ENCODE measurements at places on chromosomes 13 and 19.
A peak's percentile ranks its signal among the peaks of the same experiment; 100 is the strongest.

GRCh38 chr19:41226874-41227390 is 7.9 kb downstream of the AXL start:
- DNase-seq: no peak

DNA sequence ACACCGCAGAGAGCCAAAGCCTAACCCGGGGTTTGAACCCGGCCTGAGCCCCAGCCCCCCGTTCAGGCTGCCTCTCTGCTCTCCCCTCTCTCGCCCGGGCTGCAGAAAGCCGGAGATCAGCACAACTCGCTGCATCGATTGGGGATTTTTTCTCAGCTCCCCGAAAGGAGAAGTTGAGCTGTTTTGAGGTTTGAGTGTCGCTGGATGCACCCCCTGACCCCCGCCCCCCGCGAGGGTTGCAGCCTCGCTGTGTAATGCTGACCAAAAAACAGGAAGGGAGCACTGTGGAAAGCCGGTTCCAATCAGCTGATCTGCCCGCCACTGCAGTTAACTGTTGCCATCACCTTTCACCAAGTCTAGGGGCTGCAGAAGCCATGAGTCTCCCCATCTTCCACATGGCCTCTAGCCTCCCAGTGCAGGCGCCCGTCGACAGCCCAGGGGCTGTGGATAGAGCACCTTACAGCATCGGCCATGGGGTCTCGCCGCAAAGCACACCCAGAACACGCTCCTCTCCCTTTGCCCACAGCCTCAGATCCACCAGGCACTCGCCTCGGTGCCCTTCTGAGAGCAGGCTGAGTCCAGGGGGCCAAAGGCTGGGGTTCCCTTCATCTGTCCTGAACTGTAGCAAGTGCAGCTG is 34.5 kb downstream of the MYO9B start:
- DNase-seq: no peak

DNA sequence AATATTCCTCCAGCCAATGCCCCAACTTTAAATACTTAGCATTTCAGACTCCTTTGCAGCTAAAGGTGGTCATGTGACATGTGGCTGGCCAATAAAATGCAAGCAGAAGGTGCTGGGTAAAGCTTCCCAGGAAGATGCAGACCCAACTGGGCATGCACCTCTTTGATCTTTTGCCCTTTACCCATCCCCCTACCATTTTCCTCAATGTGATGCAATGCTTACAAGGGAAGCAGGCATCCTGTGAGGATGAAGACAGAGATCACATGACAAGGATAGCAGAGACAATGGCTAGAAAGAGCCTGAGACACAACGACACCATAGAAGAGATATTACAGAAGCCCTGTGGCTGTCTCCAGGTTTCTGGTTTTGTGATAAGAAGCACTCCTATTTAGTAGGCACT is 2.1 kb upstream of the WASF3 start:
- DNase-seq: no peak

- DNase-seq: peak; percentile 10
These were observed 273.4 kb downstream of the DCLK1 start for GRCh38 chr13:35857769-35858168.

DNA sequence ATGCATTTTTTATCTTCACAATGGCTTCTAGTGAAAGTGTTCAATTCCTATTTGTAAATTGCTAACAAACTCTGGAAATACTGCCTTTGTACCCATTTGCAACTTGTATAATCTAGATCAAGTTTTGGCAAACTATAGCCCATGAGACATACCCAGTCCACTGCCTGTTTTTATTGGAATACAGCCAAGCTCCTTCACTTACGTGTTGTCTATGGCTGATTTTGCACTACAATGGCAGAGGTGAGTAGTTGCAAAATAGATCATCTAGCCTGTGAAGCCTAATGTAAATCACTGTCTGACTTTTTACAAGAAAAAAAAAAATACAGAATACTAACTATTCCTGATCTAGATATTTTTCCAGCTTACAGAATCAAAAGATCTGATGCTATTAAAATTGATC is 37.1 kb downstream of the DZIP1 start:
- no peak for DNase-seq

DNA sequence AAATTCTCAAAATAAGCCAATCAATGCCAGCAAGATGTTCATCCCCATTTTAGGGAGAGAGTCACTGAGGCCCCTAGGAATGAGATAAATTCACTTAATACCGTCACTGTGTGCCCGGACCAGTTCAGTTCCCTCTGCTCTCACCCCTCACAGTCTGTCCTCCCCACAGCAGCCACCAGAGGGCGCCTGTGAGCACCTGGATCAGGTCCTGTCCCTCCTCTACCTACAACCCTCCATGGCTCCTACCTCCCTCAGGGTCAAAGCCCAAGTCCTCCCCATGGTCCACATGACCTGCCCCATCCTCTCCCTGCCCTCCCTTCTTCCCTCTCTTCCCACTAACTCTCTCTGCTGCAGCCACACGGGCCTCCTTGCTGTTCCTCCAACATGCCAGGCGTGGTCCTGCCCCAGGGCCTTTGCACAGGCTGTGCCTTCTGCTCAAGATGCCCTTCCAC is 42.0 kb upstream of the NFIC start:
- peak; percentile 75 for DNase-seq

DNA sequence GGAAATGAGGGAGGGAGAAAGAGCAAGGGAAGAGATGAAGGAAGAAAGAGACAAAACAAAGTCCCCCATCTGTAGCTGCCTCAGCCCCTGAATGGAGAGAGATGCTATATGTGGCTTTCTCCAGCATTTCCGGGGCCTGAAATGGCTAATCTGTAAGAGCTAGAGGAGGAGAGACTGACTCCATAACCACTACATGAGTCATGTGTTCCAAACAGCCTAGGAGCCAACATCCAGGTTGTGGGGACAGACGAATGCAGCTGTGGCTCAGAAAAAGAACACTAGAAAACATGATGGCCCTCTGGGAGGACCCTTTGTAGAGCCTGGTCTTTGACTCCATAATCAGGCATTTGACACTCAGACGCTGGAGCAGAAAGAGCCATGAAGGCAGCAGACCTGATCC is 292.0 kb upstream of the ZNF507 start:
- DNase-seq: no peak

- no peak for DNase-seq
These were observed at the start of gene PLEKHA4 for GRCh38 chr19:48868114-48868886. Gene PLEKHA4, minus strand, starts transcription at chr19:48868617. Its CDS starts 997 bp downstream, at chr19:48867620.

DNA sequence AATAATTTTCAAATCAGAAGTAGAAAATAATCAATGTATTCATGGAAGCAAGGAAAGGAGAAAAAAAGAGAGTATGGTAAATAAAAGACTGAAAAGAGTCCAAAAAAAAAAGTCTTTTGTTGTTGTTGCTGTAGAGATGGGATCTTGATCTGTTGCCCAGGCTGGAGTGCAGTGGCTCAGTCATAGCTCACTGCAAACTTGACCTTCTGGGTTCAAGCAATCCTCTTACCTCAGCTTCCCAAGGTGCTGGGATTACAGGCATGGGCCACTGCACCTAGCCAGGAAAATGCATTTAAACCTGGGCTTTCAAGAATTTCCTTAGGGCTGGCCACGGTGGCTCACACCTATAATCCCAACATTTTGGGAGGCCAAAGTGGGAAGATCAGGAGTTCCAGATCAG is 7.0 kb upstream of the MAP3K10 start:
- DNase-seq: no peak

DNA sequence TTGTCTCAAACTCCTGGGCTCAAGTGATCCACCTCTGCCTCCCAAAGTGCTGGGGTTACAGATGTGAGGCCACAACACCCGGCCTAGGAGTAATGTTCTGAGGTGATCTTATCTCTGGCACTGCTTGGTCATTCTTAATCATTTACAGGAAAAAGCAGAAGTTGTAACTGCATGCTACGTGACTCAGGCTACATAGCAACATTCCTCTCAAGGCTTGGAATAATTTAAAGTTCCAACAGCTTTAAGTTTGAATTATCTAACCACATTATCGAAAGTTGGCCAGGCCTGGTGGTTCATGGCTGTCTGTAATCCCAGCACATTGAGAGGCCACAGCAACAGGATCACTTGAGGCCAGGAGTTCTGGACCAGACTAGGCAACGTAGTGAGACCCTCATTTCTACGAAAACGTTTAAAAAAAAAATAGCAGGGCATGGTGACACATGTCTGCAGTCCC is 3.9 kb upstream of the B9D2 start:
- DNase-seq: peak; percentile 81

DNA sequence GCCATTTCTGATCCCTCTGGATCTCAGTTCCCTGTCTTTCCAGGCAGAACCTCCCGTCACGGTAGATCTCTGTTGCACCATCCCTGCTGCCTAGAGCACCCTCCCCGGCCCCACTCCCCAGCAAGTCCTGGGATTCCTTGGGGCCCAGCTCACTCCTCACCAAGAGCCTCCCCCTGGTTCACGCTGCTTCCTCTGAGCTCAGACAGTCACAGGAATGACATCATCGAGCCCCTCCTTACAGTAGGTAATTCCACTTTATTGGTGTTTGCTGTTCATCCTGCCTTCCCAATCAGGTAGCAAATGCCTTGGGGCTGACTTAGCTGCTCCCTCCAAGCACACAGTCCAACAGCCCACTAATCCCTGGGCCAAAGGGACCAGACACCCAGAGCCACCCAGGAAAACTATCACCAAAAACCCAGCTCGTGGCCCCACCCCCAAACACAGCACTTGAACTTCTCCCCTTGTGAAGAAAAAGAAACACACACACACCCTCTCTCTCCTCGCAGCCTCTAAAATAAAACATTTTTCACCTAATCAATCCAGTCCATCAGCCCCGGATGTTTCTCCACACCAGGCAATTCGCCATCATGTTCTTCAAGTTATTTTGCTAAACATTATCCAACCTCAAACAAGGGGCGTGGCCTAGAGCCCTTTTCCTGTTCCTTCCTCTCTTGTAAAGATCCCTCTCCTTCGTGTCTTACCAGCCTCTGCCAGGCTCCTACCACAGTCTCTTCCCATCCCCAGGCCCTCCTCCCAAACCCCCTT is 2.5 kb downstream of the NAPA start:
- DNase-seq: no peak

DNA sequence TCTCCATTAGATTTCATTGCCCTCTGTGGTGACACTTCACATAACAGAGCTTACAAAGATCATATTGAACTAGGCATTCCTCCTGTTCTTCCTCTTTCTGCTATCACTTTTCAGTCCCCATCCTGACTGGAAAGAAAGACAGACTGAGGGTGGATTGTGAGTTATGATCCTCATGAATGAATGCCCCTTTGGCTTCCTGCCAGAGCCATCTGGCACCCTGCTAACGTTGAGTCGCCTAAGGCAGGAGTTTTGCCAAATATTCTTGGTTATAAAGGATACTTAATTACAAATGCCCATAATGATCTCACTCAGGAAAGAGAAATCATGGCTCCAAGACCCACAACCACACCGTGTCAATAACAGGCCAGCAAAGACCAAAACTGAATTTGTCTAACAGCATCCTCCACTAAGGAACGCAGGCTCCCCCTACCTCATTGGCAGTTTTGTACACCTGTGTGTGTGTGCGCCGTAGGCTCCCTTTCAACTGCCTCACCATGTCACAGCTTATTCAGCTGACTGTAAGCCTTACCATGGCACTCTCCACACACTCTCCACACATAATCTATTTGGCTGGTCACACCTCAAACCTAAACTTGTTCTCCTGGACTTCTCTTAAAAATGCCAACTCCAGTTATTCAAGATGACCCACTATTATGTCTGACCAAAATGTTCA is 15.5 kb downstream of the ZNF211 start:
- no peak for DNase-seq

DNA sequence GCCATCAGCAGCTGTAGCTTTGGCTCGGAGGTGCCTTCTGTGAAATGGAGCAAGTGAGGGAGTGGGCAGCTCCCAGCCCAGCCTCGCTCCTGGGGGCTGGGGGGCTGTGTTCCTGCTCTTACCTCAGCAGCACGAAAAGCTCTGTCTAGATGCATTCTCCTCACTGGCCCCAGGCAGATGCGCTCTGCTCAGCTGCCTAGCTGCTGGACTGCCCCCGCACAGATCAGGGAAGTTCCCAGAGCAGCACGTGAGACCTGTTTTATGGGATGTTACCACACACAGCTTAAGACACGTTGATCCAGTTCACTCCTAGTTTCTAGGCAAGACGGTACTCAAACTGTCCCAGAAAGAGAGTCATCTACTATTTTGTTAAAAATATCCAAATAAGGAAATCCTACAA is 13.6 kb downstream of the LCP1 start:
- DNase-seq: peak; percentile 88

DNA sequence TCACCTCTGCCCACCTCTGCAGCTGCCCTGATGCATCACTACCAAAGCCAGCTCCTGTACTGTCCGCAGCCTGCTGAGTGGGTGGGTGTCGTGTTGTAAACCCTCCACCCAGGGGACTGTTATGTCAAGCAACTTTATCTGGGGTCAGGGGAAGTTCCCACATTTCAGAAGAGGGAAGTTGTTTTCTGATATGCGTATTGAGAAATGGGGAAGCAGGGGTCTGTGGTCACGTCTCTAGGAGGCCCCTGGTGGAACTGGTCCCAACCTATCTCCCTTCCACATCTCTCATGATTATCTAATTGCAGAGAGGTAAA is 31.2 kb downstream of the CLEC17A start:
- peak; percentile 16 for DNase-seq

GRCh38 chr19:42252365-42253244 is 2.3 kb downstream of the ERF start:
- DNase-seq: no peak

DNA sequence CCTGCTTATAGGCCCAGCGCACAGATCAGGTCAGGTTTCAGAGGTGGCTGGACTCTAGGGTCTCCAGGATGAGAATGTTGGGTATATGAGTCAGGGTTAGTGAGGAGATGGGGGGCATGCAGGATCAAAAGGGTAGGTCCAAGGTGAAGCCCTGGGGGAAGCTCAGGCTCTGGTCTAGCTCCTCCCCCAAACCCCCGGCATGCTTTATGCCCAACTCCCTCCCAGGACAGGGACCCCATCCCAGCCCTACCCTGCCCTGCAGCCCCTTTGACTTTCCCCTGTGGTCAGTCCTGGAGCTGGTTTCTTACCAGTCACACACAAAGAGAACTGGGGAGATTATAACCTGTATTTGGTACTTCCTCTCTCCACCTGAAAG is 9.8 kb upstream of the CEACAM18 start:
- no peak for DNase-seq

- DNase-seq: no peak
These were observed 127.2 kb upstream of the SOX1 start for GRCh38 chr13:111939666-111940278.

DNA sequence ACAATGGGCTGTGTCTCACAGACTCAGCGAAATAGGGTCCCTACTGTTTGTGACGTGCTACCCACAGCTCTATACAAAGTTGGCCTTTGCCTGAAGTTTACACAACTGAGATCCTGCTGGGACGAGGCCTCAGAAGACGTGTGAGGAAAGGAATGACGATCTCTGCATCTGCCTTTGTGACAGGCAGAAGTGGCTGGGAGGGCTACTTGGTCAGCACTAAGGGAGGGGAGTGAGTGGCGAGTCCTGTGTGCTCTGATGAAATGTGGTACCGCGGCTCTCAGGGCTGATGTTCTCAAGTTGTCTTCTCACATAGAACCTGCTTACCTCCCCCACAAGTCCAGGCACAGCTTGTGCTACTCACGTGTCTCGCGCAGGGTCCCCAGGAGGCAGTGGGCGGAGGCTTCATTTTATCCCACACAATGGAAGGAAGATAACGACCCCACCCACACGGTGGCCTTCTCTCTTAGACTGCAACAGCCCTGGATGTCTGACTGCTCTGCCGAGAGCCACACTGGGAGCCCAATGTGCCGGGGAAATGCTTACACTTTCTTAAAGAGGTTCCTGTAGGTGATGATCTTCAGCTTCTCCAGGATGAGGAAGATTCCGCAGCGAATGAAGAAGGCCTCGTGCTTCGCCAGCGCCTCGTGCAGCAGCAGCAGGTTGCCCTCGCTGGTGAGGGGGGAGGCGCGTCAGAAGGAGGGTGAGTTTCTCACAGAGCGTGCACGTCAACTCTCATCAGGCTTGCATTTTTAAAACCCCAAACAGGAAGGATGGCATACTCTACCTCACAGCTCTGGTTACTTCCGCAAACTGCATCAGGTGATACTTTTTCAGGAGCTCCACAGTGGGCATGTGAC is 21.2 kb downstream of the PROZ start:
- DNase-seq: no peak
